Heart right ventricle (tissue), 16 donors: ENCODE measurements at places on chromosomes 13 and 19. TPM values are rescaled to one million over a fixed set of nuclear protein-coding genes. Genes with fewer than 3 reads are reported as not detected.

GRCh38 chr13:50916701-50917184, 7.2 kb downstream of the RNASEH2B start:
- no peak for DNase-seq
- H3K27ac ChIP-seq: peak overlapping the region; percentile 28
- H3K4me3 ChIP-seq: no peak overlapping the region
- no peaks in the 10 kb centered on the region for H3K36me3 ChIP-seq

DNA sequence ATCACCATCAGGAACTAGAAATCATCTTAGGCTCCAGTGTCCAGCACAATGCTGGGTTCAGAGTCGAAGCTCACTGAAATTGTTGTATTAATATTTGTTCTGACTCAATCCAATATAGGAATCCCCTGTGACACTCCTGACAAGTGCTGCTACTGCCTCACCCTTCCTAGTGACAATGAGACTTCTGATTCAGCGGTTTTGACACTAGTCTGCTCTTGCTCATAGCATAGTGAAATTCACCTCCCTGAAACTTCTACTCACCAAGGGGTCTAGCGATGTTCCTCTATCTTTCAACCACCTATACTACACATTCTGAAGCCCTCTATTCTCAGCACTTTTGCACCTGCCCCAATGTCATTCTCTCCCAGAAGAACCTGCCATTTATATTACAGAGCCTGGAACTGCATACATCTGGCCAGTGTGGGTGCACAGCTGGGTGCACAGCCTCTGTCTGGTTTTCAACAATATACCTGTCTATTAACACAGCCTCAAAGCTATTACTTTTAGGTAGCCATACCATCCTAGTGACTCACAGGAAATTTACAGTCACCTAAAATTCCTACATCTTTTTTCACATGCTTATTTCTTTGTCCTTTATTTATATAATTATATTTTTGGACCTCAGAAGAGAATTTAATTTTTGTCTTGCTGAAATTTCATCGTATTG, 88.3 kb downstream of the DOCK9 start:
- no peak overlapping the region for H3K27ac ChIP-seq
- no peaks in the 10 kb centered on the region for H3K36me3 ChIP-seq
- H3K4me3 ChIP-seq: no peak overlapping the region
- no peaks in the 10 kb centered on the region for H3K27me3 ChIP-seq

GRCh38 chr13:22243469-22244163, 572.7 kb downstream of the FGF9 start:
- H3K27ac ChIP-seq: no peak overlapping the region
- no peaks in the 10 kb centered on the region for H3K27me3 ChIP-seq
- H3K36me3 ChIP-seq: no peaks in the 10 kb centered on the region
- DNase-seq: no peak
- no peaks in the 10 kb centered on the region for H3K4me1 ChIP-seq
- no peak overlapping the region for H3K4me3 ChIP-seq

GRCh38 chr13:95509521-95510310, 42.8 kb upstream of the CLDN10 start:
- no peak overlapping the region for H3K4me3 ChIP-seq
- H3K36me3 ChIP-seq: no peaks in the 10 kb centered on the region
- H3K27ac ChIP-seq: no peak overlapping the region
- no peak for DNase-seq
- H3K27me3 ChIP-seq: no peaks in the 10 kb centered on the region
- peaks cover 4% of the 10 kb centered on the region for H3K4me1 ChIP-seq

DNA sequence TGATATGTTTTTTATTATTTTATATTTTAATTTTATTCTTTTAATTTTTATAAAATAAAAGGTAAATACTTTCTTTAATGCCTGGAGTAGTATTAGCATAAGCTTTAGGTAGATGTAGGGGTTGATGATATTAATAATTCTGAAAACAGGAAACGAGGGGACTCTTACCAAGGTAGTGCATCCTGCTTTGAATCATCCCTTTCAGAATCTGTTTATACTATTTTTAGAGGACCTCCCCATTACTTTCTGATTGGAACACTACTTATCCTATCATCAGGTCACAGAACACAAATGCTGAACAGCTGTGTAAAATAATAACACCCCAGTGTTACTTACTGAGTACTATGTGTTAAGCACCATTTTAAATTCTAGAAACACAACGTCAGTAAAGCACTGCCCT, 27.3 kb downstream of the COG6 start:
- no peak overlapping the region for H3K27ac ChIP-seq
- DNase-seq: no peak
- no peak overlapping the region for H3K4me3 ChIP-seq
- H3K36me3 ChIP-seq: peaks cover 62% of the 10 kb centered on the region

DNA sequence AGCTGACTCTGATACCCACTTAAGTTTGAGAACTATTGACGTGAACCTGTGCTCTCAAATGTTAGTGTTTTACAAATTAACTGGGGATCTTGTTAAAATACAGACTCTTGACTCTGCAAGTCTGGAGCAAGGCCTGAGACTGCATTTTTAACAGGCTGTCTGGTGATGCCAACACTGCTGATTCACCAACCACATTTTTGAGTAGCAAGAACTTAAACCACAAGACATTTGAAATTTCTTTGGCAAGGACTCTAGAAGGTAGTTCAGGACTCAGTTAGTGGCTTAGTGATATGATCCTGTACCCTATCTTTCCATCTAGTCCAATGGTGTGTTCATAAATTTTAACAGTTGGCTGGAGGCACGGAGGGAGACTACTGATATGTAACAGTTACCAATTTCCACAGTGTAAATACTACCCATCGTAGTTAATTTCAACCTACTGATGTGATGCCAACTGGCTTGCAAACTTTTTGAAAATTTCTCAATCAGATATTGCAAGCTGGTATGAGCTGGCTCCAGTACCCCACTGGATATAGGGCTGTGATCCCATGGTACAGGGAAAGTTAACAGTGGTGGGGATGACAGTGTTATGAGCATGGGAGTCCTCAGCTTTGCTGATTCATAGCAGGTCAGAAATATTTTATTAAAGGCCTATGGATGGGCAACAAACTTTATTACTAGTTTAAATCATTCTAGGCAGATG, 255.1 kb downstream of the TBC1D4 start:
- no peaks in the 10 kb centered on the region for H3K27me3 ChIP-seq
- H3K4me3 ChIP-seq: no peak overlapping the region
- H3K27ac ChIP-seq: no peak overlapping the region
- DNase-seq: no peak
- no peaks in the 10 kb centered on the region for H3K36me3 ChIP-seq
- H3K4me1 ChIP-seq: no peaks in the 10 kb centered on the region

- H3K36me3 ChIP-seq: no peaks in the 10 kb centered on the region
- H3K4me3 ChIP-seq: no peak overlapping the region
- no peak overlapping the region for H3K27ac ChIP-seq
- no peak for DNase-seq
- H3K27me3 ChIP-seq: no peaks in the 10 kb centered on the region
Observed at GRCh38 chr13:44398606-44399005, 25.0 kb downstream of the SERP2 start.

GRCh38 chr19:3186160-3186688, 494 bp downstream of the NCLN start:
- H3K27ac ChIP-seq: peak overlapping the region; percentile 91
- no peaks in the 10 kb centered on the region for H3K27me3 ChIP-seq
- peak overlapping the region; percentile 92 for H3K4me3 ChIP-seq
- H3K4me1 ChIP-seq: peaks cover 23% of the 10 kb centered on the region

DNA sequence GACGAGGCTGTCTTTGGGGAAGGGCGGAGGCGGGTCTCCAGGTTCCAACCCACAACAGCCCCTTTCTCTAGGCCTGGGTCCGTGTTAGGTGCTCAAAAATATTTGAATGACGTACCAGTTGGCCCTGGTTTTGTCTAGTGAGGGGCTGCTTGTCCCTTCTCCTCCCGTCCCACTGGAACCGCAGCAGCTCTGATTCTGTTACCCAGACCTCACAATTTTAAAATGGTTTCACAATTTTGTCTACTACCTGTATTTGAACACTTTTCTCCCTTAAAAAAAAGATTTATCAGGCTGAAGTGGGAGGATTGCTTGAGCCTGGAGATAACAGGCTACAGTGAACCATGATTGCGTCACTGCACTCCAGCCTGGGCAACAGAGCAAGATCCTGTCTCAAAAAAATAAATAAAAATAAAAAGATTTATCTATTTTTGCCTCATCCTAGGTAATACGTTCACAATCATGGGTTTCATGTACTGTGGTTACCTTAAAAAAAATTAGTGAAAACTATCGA, 1.3 kb upstream of the IRF2BP1 start:
- peaks cover 30% of the 10 kb centered on the region for H3K4me1 ChIP-seq
- no peaks in the 10 kb centered on the region for H3K27me3 ChIP-seq
- H3K36me3 ChIP-seq: peaks cover 48% of the 10 kb centered on the region
- DNase-seq: no peak
- H3K27ac ChIP-seq: peak overlapping the region; percentile 93

- peaks cover 23% of the 10 kb centered on the region for H3K27me3 ChIP-seq
- no peaks in the 10 kb centered on the region for H3K4me1 ChIP-seq
- DNase-seq: no peak
- H3K27ac ChIP-seq: no peak overlapping the region
- H3K36me3 ChIP-seq: no peaks in the 10 kb centered on the region
Observed at GRCh38 chr19:7739801-7740681, 7.3 kb downstream of the CD209 start.

DNA sequence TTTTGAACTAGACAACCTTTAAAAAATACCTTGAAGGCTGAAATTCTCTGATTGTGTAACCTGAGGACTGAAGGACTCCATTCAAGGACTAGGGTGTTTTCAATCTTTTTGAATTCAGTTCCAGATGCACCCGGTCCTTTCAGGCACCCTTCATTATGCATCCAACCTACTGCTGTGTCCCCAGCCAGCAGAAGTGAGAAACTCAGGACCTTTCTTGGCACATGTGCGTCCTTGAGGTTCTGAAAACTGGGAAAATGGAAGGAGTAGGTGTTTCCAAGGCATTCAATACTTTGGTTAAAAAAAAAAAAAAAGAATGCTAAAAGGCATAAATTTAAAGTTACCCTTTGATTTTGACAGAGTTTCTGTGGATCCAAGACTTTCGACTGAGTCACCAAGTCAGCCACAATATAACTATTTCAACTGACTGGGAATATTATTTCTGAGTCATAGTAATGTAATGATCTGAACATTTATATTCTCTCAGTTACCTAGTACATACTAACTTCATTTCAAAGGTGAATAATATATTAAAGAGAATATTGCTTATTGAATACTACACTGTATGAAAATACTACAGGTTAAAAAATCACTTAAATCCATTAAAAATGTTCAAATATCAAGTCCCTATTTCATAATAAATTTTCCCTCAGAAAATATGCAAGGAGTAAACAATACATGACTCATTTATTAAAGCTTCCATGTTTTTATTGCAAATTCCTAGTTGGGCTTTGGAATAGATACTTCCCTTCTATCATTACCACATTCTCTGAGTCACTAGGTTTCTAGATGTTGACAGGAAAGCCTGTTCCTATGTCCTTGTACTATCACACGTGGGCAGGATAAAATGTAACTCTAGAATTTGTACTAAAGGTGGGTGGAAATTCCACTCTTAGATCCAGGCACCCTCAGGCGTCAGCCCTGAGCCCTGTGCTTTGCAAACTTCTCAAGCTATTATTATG, 2.4 kb upstream of the ITGBL1 start:
- no peak overlapping the region for H3K4me3 ChIP-seq
- no peak for DNase-seq
- no peaks in the 10 kb centered on the region for H3K4me1 ChIP-seq
- H3K27me3 ChIP-seq: peaks cover 9% of the 10 kb centered on the region

- H3K4me1 ChIP-seq: no peaks in the 10 kb centered on the region
- H3K27me3 ChIP-seq: no peaks in the 10 kb centered on the region
- H3K27ac ChIP-seq: no peak overlapping the region
- H3K4me3 ChIP-seq: no peak overlapping the region
Observed at GRCh38 chr13:21463424-21463823, 4.3 kb upstream of the ZDHHC20 start.

- H3K27ac ChIP-seq: no peak overlapping the region
- peaks cover 58% of the 10 kb centered on the region for H3K4me1 ChIP-seq
- DNase-seq: no peak
- peak overlapping the region; percentile 2 for H3K4me3 ChIP-seq
- H3K36me3 ChIP-seq: peaks cover 8% of the 10 kb centered on the region
Observed at GRCh38 chr19:14555918-14556661, 15.8 kb downstream of the NDUFB7 start.

GRCh38 chr13:48576448-48577010, 43.6 kb upstream of the RCBTB2 start:
- no peaks in the 10 kb centered on the region for H3K4me1 ChIP-seq
- no peak for DNase-seq

DNA sequence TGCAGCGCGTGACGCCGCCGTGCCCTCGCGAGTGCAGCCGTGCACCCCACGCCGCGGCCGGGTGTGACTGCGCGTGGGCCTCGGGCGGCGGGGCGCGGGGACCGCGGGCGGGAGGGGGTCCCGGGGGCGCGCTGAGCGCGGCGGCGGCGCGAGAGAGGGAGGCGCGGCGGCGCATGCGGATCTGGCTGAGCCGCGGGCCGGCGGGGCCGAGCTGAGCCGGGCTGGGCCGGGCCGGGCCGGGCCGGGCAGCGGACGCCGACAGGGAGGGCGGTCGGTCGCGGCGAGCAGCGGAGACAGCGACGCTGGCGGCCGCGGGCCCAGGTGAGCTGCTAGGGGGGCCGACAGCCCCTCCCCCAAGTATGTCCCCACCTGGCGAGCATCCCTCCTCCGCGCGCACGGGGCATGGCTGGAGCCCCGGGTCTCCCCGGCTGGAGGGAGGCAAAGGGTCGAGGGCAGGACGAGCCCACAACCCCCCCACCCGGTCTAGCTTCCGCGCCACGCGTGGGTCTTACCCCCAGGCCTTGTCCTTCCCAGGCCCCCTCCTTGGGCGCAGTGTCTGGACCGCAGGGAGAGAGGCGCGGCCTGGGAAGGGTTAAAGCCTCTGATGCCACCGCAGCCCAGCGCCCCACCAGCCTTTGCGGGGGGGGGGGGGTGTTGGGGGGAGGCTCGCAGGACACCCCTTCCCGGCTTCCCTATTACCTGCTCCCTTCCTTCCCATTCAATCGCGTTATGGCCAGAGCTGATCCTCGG, at the start of gene SPTBN4:
SPTBN4 (plus strand) TSS at position 17 of the 750 bp plus-strand sequence. CDS start 5,621 bp downstream, outside the sequence.
- no peak within 1 kb of the TSS for H3K4me3 ChIP-seq
- H3K4me1 ChIP-seq: peaks cover 41% of the 10 kb centered on the region
- peaks cover 26% of the 10 kb centered on the region for H3K27me3 ChIP-seq
- peak within 1 kb of the TSS; percentile 60 for H3K27ac ChIP-seq

- no peak for DNase-seq
- no peak overlapping the region for H3K4me3 ChIP-seq
- no peak overlapping the region for H3K27ac ChIP-seq
Observed at GRCh38 chr13:33629605-33630360, 188.2 kb upstream of the RFC3 start.

GRCh38 chr13:42722883-42723539, 58.4 kb upstream of the FAM216B start:
- H3K36me3 ChIP-seq: no peaks in the 10 kb centered on the region
- no peak overlapping the region for H3K27ac ChIP-seq
- no peak overlapping the region for H3K4me3 ChIP-seq
- DNase-seq: no peak
- no peaks in the 10 kb centered on the region for H3K4me1 ChIP-seq
- H3K27me3 ChIP-seq: no peaks in the 10 kb centered on the region

CEACAM3 gene
- polyA plus RNA-seq: not detected

ZNF616 gene
- 1.6 TPM for polyA plus RNA-seq

SEMA6B gene
- 12.8 TPM for polyA plus RNA-seq

USF2 gene
- 125 TPM for polyA plus RNA-seq

CHST8 gene
- polyA plus RNA-seq: 0.13 TPM

LRRC63 gene
- polyA plus RNA-seq: 0.15 TPM

TMEM38A gene
- 18.5 TPM for polyA plus RNA-seq

SMIM44 gene
- polyA plus RNA-seq: not detected

STARD13 gene
- 15.2 TPM for polyA plus RNA-seq

PLPP2 gene
- polyA plus RNA-seq: 0.80 TPM

DKKL1 gene
- 0.20 TPM for polyA plus RNA-seq

TEKTIP1 gene
- polyA plus RNA-seq: 0.09 TPM
